Stromal cell of bone marrow (primary cell): ENCODE measurements at places on chromosomes 4 and X.

DNA sequence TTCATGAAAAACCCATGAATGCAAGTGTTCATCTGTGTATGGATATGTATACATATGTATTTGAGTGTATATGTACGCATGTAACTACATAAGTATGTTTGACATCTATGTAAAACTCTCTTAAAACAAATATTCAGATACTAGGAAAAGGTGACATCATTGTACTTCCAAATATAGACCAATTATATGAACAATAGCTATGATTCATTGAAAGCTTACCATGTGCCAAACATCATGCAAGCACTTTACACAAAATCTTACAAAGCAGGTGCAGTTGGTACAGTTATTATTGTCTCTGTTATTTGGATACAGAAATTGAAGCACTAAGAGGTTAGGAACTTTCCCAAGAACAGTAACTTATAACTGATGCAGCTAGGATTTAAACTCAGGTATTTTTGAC lies 21.4 kb downstream of the MAGEB17 start:
- no peak for DNase-seq

GRCh38 chrX:10189317-10190268 lies 32.8 kb downstream of the CLCN4 start:
- DNase-seq = peak; percentile 44

DNA sequence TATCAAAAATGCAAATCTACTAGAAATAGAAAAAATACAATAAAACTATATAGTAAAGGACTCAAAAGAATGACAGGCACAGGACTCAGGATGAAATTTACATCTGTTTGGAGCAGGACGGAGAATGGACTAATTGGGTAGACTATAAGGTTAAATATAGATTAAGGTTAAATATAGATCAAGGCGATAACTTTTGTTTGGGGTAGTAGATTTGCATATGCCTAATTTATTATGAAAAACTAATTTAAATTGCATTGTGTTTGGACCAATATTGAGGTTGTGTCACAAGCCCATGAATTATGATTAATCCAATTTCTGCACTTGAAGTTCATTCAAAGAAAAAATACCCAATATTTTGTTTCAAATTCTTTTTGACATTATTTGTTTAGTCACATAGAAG lies 31.0 kb downstream of the MTHFD2L start:
- no peak for DNase-seq

DNA sequence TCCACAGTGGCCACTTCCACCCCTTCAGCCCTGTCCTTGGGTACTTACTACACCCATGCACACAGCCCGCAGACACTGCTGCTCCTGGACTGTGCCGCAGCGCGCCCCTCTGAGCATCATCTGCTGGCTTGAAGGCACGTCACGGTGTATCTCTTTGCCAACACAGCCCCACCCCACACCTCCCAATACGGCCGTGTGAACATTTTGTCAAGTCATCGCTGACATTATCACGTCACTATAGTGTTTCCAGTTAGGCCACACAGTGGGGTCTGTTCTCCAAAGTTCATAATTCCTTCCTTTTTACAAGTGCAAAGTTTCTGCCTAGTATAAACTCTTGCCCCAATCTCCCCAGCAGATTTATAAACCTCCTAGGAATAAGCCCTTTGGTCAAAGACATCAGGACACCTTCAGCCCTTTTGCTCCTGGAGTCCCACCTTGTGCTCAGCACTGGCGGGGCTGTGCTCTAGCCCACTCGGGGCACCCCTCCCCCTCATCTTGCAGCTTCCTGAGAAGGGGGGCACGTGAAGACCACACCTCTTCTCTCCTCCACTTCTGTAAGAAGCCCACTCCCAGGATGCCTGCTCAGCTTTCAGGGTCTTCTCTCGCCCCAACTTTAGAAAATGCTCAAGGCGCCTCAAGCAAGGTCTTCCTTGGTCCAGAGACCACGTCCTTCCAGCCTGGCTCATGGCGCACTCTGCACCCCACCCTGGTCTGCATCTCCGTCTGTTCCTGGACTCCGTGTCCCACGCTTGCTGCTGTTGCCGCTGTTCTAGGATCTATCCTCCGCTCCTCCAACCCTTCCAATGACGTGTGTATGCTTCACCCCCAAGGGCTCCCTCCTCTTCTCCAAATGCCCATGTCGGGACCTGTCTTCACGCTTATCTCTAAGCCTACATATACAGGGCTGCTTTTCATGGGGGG lies 7.2 kb downstream of the FAM53A start:
- DNase-seq = no peak

- DNase-seq = no peak
Observed at GRCh38 chr4:182103614-182104319, 139.4 kb upstream of the TENM3 start.

DNA sequence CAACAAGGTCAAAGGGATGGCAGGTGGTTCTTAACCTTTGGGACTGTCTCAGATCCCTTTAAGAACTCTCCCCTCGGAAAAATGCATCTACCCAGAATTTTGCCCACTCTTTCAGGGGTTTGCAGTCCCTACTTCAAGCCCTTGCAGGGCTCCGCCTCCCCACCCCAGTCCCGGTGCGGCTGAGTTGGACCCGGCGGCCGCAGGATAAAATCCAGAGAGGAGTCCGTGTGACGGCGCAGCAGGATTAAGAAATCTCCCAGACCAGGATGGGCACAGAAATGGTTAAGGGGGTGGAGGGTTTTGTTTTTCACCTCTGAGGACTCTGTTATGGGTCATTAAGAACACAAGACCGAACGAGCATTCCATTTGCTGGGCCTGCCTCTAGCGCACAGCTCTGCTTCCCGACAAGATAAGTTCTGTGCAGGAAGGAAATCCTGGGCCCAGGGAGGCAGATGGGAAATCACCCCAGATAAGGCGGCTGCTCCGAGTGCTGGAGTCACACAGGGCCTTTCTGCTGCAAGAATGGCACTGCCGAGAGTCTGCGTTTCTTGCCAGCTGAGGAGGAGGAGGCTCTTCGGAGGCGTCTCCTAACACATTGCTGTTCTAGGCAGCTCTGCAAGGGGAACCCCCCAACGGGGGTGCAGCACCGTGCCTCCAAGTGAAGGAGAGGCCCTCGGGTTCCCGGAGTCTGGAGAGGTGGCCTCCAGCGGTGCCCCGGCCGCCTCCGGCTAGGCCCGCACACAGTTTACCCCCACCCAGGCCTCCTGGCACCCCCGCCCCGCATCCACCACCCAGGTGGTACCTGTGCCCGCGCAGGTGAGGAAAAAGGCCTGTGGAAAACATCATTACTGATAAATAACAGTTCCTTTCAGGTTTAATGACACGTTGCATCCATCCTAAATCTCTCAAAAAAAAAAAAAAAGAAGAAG lies 277.6 kb downstream of the BCOR start:
- DNase-seq = no peak

GRCh38 chr4:4969298-4969697 lies 50.0 kb downstream of the CYTL1 start:
- peak; percentile 64 for DNase-seq

- peak; percentile 51 for DNase-seq
Observed at GRCh38 chr4:124804584-124804983, 92.1 kb upstream of the ANKRD50 start.

- DNase-seq = no peak
Observed at GRCh38 chr4:6058531-6059374, 40.5 kb upstream of the C4orf50 start.
